ENCODE measurements at places on chromosomes 12 and 14. TPM values are rescaled to one million over a fixed set of nuclear protein-coding genes. Genes with fewer than 3 reads are reported as not detected.

Gene KRT82
- total RNA-seq = not detected

Gene NRXN3
- 0.75 TPM for total RNA-seq

Gene PDE3A
- total RNA-seq = 4.3 TPM

Gene NAV3
- total RNA-seq = 11.6 TPM

Gene POLE2
- total RNA-seq = 11.6 TPM

Gene COX8C
- total RNA-seq = not detected

Gene KRT86
- 42.7 TPM for total RNA-seq

Gene INSM2
- total RNA-seq = not detected

Gene ALX1
- total RNA-seq = 6.7 TPM

Gene RTL1
- total RNA-seq = 0.26 TPM
